CD4-positive, CD25-positive, alpha-beta regulatory T cell (primary cell): ENCODE measurements at places on chromosomes 2 and 18.
A peak's percentile ranks its signal among the peaks of the same experiment; 100 is the strongest.

DNA sequence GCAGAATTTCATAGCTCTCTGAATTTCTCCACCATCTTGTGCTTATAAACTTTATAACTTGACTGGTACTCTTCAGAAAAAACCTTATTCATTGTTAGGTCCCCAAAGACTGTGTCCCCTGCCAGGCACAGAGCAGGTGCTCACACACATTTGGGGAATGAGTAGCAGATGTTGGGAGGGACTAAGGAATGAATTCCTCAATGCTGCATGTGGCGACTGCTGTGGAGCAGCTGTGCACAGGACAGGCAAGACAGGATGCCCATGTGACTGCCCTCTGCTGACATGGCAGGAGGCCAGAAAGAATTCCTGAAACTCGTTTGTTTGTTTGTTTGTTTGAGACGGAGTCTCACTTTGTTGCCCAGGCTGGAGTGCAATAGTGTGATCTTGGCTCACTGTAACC, 122.3 kb upstream of the ITGA6 start:
- DNase-seq, result no peak

- DNase-seq, result no peak
These were observed 163.7 kb upstream of the KLHL29 start for GRCh38 chr2:23221236-23221635.

- DNase-seq, result no peak
These were observed 557.5 kb downstream of the DSC3 start for GRCh38 chr18:30485078-30485477.

GRCh38 chr2:166041613-166042012, 86.2 kb downstream of the SCN1A start:
- DNase-seq, result no peak

DNA sequence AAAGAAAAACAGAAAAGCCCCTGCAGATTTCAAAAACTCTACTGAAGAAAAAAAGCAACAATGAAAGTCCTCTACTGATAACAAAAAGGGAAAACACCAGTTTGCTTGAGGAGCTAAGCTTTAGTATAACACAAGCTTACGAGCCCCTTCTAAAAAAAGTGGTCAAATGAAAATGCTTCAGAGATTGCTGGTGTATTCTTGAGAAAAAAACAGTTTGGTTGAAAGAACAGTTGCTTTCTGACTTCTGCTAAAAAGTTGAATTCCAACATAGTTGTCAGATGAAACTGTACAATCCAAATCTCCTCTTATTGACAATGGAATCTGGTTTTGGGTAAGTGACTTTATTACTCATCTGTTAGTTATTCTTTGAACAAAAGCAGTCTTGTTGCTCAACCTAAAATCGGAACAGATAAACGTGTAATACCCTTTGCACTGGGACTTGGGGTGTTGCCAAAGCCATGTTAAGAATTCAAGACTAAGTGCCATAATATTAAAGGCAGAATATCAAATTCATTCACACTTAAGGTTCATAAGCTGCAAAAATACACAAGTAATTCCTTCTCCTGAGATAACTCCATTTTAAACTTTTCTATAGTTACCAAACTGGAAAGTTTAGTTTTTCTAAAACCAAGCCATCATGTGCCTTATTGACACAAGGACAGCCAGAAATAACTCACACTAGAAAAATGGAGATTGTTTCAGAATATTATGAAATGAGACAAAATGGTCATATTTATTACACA, 45.3 kb upstream of the SPAG16 start:
- no peak for DNase-seq

GRCh38 chr2:86272111-86272510, 65.3 kb downstream of the REEP1 start:
- no peak for DNase-seq

GRCh38 chr2:45572979-45573378, 38.1 kb downstream of the SRBD1 start:
- no peak for DNase-seq

- DNase-seq, result peak; percentile 70
These were observed 193.0 kb downstream of the RAB3GAP1 start for GRCh38 chr2:135245071-135245470.

DNA sequence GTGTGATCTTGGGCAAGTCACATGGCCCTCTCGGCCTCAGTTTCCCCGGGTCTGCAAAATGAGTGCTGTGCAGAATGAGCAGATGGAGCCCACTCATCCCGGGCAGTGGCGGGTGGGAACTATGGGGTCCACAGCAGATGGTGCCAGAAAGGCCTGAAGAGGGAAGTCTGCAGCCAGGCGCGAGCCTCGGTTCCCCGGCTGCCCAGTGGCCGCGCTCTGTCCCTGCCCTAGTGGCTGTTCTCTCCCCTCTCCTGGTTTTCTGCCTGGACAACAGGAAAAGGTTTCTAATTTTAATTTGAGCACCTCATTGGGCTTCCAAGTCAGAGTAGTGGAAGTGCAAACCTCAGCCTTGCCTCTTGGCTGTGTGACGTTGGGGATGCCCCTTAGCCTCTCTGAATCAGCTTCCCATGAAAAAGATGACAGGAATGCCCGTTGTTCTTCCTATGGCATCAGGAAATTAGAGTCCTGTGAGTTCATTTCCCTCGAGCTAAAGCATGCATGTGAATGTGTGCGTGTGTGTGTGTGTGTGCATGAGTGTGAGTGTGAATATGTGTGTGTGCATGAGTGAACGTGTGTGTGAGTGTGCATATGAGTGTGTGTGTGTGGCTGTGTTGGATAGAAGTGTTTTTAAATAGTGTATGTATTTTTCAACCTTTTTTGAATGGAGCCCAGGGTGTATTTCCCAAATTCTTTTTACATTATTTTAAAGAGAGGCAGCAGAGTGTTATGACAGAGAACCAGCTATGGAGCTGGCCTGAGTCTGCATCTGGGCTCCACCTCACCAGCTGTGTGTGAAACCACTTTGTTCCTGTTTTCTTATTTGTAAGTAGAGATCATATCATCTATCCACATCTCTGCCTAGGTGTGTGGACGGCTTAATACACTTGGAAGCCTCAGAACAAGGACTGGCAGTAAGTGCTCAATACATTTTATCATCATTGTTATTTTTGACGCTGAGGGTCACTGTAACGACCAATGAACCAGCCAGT, 41.3 kb downstream of the RRM2 start:
- DNase-seq, result no peak

DNA sequence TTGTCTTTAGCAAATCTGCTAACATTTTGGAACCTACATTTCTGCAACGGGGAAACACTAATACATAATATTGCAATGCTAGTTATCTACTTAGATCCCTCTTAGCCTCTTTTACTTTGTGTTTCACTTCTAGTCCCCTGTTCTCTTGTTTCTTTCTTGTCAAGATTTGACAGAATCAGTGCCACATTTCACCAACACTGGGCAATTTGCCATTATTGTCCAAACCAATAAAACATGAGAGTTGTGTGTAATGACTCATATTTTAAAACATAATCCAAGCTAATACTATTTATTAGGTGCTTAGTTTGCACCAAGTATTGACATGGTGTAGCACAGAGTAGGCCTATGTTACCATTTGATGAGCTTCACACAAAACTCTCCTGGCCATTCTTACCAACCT, 33.7 kb upstream of the ACVR1C start:
- DNase-seq, result no peak

DNA sequence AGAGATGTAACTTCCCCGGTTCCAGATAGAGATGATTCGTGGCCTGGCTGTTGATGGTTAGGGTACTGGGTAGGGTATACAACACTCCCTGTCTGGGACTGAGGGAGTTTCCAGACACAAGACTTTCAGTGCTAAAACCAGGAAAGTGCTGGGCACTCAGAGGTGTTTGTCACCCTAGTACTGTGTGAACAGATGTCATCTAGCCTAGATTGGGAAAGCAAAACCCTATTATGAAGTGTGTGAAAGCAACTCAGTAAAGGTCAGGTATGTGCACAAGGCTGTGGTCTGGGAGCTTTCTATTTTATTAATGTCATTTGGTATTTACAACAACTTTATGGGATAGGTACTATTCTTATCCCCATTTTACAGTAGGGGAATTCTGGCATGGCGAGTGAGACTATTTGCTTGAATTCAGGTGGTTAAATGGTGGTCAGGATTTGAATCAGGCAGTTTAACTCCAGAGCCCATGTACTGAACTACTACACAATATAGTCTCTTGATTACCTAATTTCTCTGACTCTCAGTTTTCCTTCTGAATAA, 2.6 kb downstream of the BZW1 start:
- no peak for DNase-seq

DNA sequence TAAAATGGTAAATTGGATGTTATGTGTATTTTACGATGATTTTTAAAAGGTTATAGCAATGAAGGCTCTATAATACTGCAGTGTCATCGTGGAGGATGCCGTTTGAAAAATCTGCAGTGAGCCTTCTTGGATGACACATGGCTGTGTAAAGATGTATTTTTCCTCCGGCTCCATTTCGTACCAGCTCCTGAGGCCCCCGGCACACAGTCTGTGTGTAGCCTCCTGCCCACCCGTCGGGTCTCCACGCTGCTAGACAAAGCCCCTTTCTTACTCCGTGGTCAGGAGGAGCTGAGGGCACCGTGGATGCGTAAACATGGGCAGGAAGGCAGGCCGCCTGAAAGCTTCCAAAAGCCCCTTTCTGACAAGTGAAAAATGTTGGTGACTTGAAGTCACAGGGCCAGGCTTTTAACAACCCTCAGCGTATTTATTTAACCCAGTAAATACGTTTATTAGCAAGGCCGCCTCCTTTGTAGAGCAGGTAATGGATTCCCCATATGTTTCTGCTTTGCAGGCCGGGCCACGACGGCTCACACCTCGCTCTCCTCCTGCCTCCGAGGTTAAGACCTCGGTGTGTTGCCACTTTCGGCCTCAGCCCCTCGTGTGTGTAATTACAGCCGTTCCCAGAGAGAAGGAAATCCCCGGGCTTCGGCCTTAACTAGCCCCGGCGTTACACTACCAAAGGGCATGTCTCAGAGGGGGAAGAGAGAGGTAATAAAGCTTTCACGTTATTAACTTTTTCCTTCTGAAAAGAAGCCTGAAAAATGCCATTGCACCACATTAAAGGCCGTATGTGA, 72.8 kb downstream of the DDX1 start:
- DNase-seq, result no peak

DNA sequence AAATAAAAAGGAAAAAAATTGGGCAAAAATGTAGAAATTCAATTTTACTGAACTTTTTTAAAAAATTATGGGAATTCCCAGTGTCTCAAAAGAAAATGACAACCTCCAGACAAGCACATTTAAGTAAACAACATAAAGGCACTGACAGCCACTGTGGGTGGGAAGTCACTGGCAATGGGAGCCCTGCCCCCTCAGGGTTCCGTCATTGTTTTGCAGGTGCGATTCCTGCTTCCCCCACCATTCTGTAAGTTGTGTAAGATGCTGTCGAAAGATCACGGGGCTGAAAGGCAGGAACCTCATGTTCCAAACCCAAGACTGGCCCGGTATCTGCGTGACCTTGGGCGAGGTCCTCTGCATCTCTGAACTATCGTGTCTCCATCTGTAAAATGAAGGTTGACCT, 15.8 kb upstream of the ASPRV1 start:
- DNase-seq, result no peak

DNA sequence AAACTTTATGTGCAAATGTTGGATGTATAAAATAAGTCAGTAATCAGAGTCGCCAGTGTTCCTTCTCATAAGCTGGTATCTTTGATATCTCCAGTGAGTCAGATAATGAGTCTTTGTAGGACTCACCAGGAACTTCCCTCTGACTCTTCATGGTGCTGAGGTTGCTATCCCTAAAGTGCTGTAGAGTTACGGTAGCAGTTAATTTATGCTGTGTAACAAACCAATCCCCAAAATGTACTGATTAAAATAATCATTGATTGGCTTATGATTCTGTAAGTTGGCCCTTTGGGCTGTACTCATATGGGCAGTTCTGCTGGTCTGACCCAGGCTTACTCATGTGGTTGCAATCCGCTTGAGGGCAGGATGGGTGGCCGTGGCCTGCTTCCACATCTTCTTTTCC, 43.8 kb downstream of the MAIP1 start:
- no peak for DNase-seq

- DNase-seq, result no peak
These were observed 70.4 kb downstream of the INPP5D start for GRCh38 chr2:233130481-233131020.

DNA sequence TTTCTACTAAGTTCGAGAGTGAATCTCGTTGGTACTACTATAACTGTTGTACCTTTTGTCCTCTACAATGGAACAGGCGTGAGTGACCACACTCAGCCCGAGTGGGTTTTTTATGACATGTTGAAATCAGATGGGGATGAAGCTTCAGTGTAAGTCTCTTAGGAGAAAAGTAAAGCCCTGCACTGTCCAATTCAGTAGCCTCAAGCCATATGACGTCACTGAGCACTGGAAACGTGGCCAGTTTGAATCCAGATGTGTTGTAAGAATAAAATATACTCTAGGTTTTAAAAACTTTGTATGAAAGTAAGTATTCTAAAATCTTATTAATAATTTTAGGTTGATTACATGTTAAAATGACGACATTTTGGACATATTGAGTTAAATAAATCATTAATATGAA, 101.7 kb upstream of the SP3 start:
- DNase-seq, result no peak

- no peak for DNase-seq
These were observed 201.2 kb downstream of the CBLN2 start for GRCh38 chr18:72342933-72343332.

- DNase-seq, result no peak
These were observed 239.1 kb downstream of the ICOS start for GRCh38 chr2:204175552-204176271.

GRCh38 chr2:226995625-226996041, 159.8 kb downstream of the RHBDD1 start:
- DNase-seq, result no peak

DNA sequence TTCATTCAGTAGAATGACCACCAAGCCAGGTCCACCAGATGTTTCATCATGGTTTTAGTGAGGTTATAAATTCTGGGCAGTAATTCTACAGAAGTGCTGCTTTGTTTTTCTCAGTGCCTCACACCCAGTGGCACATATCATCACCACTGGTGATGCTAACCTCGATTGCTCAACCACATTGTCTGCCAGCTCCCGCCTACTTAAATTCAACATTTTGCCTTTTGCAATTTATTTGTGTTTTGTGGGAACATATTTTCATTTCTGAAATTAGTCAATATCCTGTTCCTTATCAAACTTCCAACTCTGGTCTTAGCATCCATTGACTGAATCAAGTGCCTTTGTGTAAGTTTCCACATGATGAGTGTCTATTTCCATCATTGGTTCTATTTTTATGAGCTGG, 62.3 kb upstream of the TMEM178A start:
- no peak for DNase-seq

GRCh38 chr2:157324331-157324843, 1.2 kb downstream of the ERMN start:
- DNase-seq, result no peak

- no peak for DNase-seq
These were observed 151.4 kb downstream of the ACKR3 start for GRCh38 chr2:236720974-236721540.

- no peak for DNase-seq
These were observed 78.6 kb downstream of the ARMC9 start for GRCh38 chr2:231276987-231277386.

DNA sequence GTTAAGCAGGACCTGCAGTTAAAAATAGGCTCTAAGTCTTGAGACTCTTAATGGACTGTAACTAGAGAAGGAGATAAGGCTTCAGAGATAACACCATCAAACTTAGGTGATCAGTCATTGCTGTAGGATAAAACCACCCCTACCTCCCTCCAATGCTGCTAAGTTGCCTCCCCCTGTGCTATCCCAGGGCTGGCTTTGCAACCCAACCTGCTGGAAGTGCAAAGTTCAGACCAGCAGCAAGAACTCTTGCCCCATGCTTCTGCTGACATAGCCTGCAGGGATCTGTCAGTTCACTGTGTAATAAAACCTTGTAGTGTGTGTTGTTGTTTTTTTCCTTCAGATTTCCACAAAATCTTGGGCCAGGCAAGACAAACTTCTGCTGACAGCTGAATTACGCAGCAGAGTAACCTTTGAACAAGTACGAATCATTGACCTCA, 57.4 kb upstream of the EPB41L3 start:
- no peak for DNase-seq
